Aorta (tissue), 5 donors: ENCODE measurements at places on chromosomes 3 and 15. TPM values are rescaled to one million over a fixed set of nuclear protein-coding genes. Genes with fewer than 3 reads are reported as not detected.

The GLDN gene
- 23.0 TPM for total RNA-seq

The CSPG4 gene
- total RNA-seq = 160 TPM

The ZNF80 gene
- total RNA-seq = 0.15 TPM

The CHST2 gene
- 3.7 TPM for total RNA-seq

DNA sequence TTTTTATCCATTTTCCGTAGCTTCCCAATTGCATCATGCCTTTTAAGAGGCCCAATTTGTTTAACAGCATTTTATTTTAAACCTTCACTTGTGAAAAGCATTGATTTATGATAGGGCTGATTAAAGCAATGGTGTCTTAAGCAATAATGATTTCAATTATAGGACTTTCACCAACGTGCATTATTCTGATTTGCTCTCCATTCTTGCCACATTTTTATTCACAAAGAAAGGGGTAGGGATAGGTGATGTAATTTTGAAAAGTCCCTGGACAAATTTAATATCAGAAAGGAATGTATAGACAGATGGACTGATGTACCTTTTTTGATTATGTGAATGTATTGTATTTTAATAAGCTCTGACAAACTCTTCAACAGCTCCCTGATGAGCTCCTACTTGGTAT, 37.9 kb upstream of the NR2F2 start:
- H3K27ac ChIP-seq = no peak overlapping the region
- H3K27me3 ChIP-seq = no peaks in the 10 kb centered on the region
- H3K4me3 ChIP-seq = no peak overlapping the region
- H3K36me3 ChIP-seq = no peaks in the 10 kb centered on the region
- no peak for DNase-seq

DNA sequence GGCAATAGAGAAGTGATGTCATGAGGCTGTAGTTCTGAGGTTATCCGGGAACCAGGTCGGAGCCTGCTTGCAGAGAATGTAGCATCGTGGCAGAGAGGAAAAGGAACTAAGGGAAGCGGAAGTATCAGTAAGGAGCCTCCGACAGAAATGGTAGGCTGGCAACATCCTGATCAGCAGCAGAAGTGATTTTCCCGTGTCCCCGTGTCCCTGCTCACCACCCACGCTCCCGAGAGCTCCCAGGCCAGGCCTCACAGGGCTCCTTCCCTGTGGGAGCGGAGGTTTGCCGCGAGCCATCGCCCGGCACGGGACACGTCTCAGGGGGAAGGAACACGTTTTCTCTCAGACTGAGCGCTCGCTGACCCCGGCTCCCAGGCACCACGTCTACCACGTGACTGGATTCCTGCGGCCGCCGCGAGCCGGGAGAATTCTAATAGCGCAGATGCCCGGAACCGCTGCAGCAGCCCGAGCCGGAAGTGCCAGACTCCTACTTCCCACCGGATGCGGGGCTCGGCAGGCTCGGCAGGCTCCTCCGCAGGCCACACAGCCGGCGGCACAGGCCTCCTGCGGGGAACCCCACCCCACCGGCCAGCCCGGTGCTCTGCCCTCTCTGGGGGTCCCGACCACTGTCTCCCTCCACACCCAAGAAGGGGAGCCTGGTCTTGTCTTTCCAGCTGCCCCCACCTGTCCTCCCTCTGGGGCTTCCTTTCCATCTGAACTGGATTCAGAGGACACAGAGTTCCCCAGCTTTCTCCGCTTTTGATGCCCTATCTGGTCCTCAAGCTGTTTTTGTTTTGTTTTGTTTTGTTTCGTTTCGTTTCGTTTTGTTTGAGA, 99.3 kb downstream of the BDH1 start:
- peak overlapping the region; percentile 20 for H3K4me3 ChIP-seq
- no peak overlapping the region for H3K27ac ChIP-seq
- no peaks in the 10 kb centered on the region for H3K4me1 ChIP-seq
- H3K27me3 ChIP-seq = no peaks in the 10 kb centered on the region
- DNase-seq = peak; percentile 94
- no peaks in the 10 kb centered on the region for H3K36me3 ChIP-seq

- H3K27ac ChIP-seq = no peak overlapping the region
- H3K27me3 ChIP-seq = no peaks in the 10 kb centered on the region
- no peak overlapping the region for H3K4me3 ChIP-seq
- no peaks in the 10 kb centered on the region for H3K4me1 ChIP-seq
Observed at GRCh38 chr15:73952913-73953750, 26.9 kb downstream of the LOXL1 start.

GRCh38 chr3:123161167-123161566, 40.6 kb upstream of the SEC22A start:
- H3K4me1 ChIP-seq = no peaks in the 10 kb centered on the region
- peaks cover 4% of the 10 kb centered on the region for H3K36me3 ChIP-seq
- H3K27me3 ChIP-seq = no peaks in the 10 kb centered on the region
- no peak overlapping the region for H3K27ac ChIP-seq

DNA sequence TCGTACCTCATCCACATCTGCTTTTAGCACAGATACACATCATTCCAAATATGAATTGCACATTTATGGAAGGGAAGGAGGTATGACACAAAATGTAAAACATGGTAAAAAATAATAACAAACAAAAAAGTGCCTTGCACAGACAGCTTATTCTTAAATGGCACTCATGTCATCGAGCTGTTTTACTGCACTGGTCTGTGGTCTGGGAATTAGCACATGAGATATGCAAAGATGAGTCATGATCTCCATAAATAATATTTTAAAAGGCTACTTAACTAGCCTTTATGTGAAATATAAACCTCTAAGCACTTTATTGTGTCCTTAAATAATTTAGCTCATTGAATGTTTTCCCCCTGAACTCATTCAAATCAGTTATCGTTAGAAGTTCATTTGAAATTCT, 142.2 kb upstream of the ZNF385D start:
- H3K27me3 ChIP-seq = no peaks in the 10 kb centered on the region
- no peak for DNase-seq
- no peaks in the 10 kb centered on the region for H3K36me3 ChIP-seq
- H3K27ac ChIP-seq = no peak overlapping the region
- no peak overlapping the region for H3K4me3 ChIP-seq

DNA sequence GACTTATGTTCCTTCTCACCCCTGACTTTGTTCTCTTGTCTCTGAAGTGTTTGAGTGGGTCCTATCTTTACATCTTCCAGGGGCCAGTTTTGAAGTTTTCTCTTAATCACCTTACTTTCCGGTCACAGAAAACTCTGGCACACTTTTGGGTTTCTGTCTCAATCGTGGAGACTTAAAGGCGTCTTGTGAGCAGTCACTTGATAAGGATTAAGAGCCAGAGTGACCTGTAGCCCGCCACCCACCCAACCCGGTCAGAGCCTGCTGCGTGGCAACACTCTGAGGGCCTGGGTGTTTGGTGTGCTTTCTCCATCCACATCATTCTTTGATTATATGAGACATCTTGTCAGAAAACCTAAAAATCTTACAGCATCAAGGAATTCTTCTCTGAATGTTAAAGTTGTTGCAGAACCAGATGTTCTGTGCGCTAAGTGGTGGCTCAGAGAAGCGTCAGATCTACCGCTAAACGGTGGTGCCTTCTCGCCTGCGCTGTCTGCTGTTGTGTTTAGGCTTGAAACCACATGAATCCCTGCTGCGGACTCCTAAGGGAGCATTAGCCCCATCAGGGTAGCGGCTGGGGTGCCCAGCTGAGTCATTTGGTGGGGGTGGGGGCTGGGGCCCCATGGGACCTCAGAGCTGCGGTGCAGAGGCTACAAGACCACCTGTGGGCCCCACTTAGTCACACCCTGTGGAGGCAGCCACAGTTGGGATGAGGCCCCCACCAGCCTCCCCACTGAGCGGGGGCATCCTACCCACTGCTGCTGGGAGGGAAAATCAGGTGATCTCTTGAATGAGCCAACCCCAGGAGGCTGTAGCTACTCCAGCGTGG, 158.7 kb upstream of the BHLHE40 start:
- peaks cover 8% of the 10 kb centered on the region for H3K36me3 ChIP-seq
- H3K27ac ChIP-seq = no peak overlapping the region
- DNase-seq = no peak

- no peaks in the 10 kb centered on the region for H3K36me3 ChIP-seq
- H3K27ac ChIP-seq = no peak overlapping the region
- H3K4me3 ChIP-seq = no peak overlapping the region
- H3K4me1 ChIP-seq = no peaks in the 10 kb centered on the region
- DNase-seq = no peak
Observed at GRCh38 chr3:176566757-176567156, 630.5 kb downstream of the TBL1XR1 start.

- H3K4me3 ChIP-seq = no peak overlapping the region
- DNase-seq = no peak
- H3K4me1 ChIP-seq = peaks cover 22% of the 10 kb centered on the region
- no peak overlapping the region for H3K27ac ChIP-seq
- H3K27me3 ChIP-seq = no peaks in the 10 kb centered on the region
- H3K36me3 ChIP-seq = no peaks in the 10 kb centered on the region
Observed at GRCh38 chr3:172179680-172180399, 140.5 kb downstream of the FNDC3B start.
